ENCODE measurements at places on chromosomes 13 and 19. TPM values are rescaled to one million over a fixed set of nuclear protein-coding genes. Genes with fewer than 3 reads are reported as not detected.

GRCh38 chr19:48842789-48843162, 6.5 kb upstream of the HSD17B14 start:
- H3K27ac ChIP-seq: no peak overlapping the region
- no peaks in the 10 kb centered on the region for H3K27me3 ChIP-seq
- peak; percentile 64 for DNase-seq
- no peak overlapping the region for H3K4me3 ChIP-seq
- H3K36me3 ChIP-seq: no peaks in the 10 kb centered on the region

GRCh38 chr13:108657519-108657918, 28.1 kb downstream of the MYO16 start:
- no peaks in the 10 kb centered on the region for H3K27me3 ChIP-seq
- no peaks in the 10 kb centered on the region for H3K36me3 ChIP-seq
- no peak overlapping the region for H3K27ac ChIP-seq
- DNase-seq: no peak

- no peaks in the 10 kb centered on the region for H3K36me3 ChIP-seq
- H3K4me3 ChIP-seq: no peak overlapping the region
- H3K4me1 ChIP-seq: peaks cover 3% of the 10 kb centered on the region
- H3K27me3 ChIP-seq: no peaks in the 10 kb centered on the region
Observed at GRCh38 chr19:48793271-48793670, 17.6 kb downstream of the BCAT2 start.

DNA sequence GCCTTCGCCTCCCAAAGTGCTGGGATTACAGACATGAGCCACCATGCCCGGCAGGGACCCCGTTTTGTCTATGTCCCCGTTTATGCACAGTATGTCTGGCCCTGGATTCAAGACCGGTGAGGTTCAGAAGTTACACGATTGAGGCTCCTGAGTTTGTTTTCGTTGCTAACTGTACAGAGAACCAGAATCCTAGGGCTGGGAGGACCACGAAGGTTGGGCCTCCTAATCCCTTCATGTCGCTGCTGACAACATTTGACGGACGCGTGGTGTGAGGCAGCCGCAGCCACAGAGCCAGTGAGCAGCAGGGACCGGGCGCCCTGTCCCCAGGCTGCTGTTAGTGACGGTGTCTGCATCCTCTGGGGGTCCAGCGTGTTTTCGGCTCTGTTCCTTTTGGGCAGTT, 91.4 kb downstream of the ATP11A start:
- no peaks in the 10 kb centered on the region for H3K27me3 ChIP-seq
- DNase-seq: no peak
- H3K27ac ChIP-seq: no peak overlapping the region
- no peak overlapping the region for H3K4me3 ChIP-seq

- no peak for DNase-seq
- no peaks in the 10 kb centered on the region for H3K36me3 ChIP-seq
Observed at GRCh38 chr13:79533781-79534400, 52.9 kb downstream of the NDFIP2 start.

GRCh38 chr19:28869459-28869858, 343.5 kb downstream of the UQCRFS1 start:
- H3K27ac ChIP-seq: no peak overlapping the region
- no peaks in the 10 kb centered on the region for H3K27me3 ChIP-seq
- no peak for DNase-seq
- H3K4me1 ChIP-seq: no peaks in the 10 kb centered on the region
- no peaks in the 10 kb centered on the region for H3K36me3 ChIP-seq

DNA sequence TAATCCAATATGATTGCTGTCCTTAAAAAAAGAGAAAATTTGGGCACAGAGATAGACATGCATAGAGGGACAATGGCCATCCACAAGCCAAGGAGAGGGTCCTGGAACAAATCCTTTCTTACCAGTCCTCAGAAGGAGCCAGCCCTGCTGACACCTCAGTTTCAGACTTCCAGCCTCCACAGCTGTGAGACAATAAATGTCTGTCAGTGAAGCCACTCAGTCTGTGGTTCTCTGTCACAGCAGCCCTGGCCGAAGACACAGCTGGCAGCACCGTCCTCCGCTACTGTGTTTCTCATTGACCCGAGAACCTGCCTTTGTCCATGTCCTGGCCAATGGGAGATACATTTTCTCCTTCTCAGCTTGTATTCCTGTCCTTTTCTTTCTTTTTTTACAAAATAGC, 207.9 kb downstream of the TM9SF2 start:
- no peak overlapping the region for H3K4me3 ChIP-seq
- DNase-seq: no peak
- no peaks in the 10 kb centered on the region for H3K36me3 ChIP-seq
- H3K4me1 ChIP-seq: no peaks in the 10 kb centered on the region
- no peaks in the 10 kb centered on the region for H3K27me3 ChIP-seq

GRCh38 chr13:50428183-50428877, 413.1 kb downstream of the KCNRG start:
- H3K27ac ChIP-seq: no peak overlapping the region
- H3K36me3 ChIP-seq: no peaks in the 10 kb centered on the region
- no peak for DNase-seq
- H3K27me3 ChIP-seq: no peaks in the 10 kb centered on the region

Gene CYP2A13
- total RNA-seq: not detected

Gene PSG7
- total RNA-seq: not detected

Gene CLDN10
- total RNA-seq: not detected

All from fibroblast of lung (primary cell).